Pericardium fibroblast (primary cell): ENCODE measurements at places on chromosomes 2 and 18. TPM values are rescaled to one million over a fixed set of nuclear protein-coding genes. Genes with fewer than 3 reads are reported as not detected.

The DHX57 gene
- total RNA-seq: 10.7 and 14.6 TPM in 2 replicates

The TMEM200C gene
- total RNA-seq: 1.2 TPM in 1 of 2 replicates, not detected in the other

The OST4 gene
- total RNA-seq: 432 and 658 TPM in 2 replicates

The LINC00305 gene
- total RNA-seq: not detected in 2 replicates

The CRYBA2 gene
- total RNA-seq: not detected in 2 replicates

The FAM110C gene
- total RNA-seq: 0.82 TPM in 1 of 2 replicates, not detected in the other

The PUM2 gene
- total RNA-seq: 11.2 and 20.0 TPM in 2 replicates

The CXCR1 gene
- not detected in 2 replicates for total RNA-seq

The PRSS56 gene
- not detected in 2 replicates for total RNA-seq

The TUBB8B gene
- total RNA-seq: not detected in 2 replicates

The SCN9A gene
- 3.0 and 9.7 TPM in 2 replicates for total RNA-seq

The RIT2 gene
- not detected in 2 replicates for total RNA-seq

The IL36RN gene
- not detected in 2 replicates for total RNA-seq

The LRATD1 gene
- 0.77 TPM in 1 of 2 replicates, not detected in the other for total RNA-seq

The KCNG3 gene
- not detected in 2 replicates for total RNA-seq

The CREG2 gene
- 3.3 TPM in 1 of 2 replicates, not detected in the other for total RNA-seq

The SERPINB12 gene
- 0.12 TPM in 1 of 2 replicates, not detected in the other for total RNA-seq

The PTPN2 gene
- 20.5 and 27.0 TPM in 2 replicates for total RNA-seq
